NCI-H2081 treated with DMSO at 0.1 percent for 48 hours (cell line): ENCODE measurements at places on chromosomes 13 and 19.

- DNase-seq = peak; percentile 62
These were observed 7.7 kb downstream of the ARHGAP45 start for GRCh38 chr19:1074544-1075283.

- DNase-seq = no peak
These were observed 45.2 kb upstream of the URI1 start for GRCh38 chr19:29896802-29897201.

GRCh38 chr13:87878706-87879105, 207.5 kb downstream of the SLITRK5 start:
- no peak for DNase-seq

DNA sequence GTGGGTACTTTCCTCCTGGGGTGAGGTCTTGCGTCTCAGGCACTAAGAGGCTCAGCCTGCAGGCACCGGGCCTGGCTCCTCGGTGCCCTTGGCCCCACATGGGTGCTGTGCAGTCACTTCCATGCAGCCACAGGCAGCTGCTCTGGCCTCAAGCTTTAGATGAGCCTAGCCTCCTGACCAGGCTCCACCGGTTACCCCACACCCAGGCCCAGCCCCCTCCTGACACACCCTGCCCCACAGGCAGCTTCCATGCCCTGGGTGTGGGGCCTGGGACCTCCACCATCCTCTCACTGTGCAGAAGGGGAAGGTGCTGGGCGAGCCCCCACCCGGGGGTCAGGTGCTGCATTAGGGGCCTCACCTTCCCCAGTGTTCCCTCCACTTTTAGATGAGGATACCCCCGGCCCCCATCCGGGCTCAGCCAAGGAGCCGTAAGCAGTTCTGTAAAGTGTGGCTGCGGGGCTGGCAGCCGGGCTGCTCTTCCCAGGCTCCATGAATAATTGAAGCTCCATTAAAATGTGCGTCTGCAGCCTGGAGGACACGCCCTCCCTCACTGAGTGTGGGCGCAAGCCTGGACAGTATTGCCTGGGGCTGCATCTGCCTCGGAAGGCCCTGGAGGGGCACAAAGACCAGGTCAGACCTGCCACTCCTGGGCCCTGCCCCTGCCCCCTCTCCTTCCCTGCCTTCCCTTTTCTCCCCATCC, 72.5 kb upstream of the KCTD15 start:
- no peak for DNase-seq

DNA sequence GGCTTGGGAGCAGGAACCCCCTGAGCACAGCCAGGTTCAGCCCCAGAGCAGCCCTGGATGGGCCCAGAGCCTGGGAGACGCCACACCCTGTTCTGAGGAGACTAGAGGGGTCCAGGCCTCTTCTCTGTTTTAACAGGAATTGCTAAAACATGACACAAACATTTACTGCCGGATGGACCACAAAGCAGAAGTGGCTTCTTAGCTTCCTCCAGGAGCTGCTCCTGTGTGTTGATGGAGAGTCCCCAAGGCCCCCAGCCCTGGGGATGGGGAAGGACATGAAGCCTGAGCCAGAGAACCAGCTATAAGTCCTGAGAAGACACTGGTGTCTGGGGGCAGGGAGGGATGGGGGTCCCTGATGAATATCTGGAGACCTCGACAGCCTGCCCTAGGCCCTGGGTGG, 14.6 kb downstream of the CEACAM3 start:
- no peak for DNase-seq

DNA sequence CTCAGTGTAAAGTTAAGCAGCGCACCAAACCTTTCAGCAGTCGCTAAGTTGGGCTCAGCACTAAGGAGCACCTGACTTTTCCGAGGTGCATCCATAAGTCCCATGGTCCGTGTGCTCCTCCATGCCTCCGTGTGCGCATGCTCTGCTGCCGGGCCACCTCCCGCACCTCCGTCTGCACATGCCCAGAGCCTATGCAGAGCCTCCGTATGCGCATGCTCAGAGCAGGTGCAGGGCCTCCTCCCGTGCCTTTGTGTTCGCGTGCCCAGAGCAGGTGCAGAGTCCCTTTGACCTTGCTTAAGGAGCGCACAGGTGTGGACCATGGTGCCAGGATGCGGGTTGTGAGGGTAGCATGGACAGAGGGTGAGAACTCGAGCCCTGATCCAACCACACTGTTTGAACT, 46.0 kb downstream of the ATP11A start:
- no peak for DNase-seq

DNA sequence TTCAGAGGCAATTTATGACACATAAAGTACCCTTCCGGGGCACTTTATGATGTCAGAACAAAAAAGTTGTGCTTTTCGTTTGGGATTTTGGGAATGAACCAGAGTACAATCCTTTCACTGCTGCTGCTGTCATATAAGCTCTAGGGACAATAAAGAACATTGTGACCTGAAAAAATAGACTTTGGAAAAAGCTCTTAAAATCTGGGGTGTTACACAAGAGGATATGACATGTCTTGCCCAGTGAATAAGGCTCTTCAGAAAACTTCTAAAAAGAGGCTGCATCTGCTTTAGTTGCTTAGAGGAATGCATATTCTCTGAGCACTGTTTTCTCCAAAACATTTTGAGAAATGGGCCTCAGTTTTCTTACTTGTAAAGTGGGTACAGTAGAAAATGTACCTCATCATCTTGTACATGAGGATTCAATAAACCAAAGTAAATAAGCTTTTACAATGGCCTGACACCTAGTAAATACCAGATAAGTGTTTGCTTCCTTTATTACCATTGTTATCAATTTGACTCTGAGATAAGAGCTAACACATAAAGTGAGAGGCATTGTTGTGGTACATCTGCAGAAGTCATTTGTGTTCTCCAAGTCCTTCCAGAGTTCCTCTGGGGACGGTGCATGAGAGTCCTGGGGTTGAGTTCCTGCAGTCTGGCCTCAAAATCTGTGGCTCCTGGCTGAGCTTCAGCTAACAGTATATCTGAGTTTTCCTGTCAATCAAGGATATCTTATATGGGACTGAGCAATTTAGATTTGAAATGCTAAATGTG, 67.4 kb upstream of the EDNRB start:
- DNase-seq = no peak

- DNase-seq = no peak
These were observed 5.5 kb upstream of the AKAP11 start for GRCh38 chr13:42266473-42266872.

DNA sequence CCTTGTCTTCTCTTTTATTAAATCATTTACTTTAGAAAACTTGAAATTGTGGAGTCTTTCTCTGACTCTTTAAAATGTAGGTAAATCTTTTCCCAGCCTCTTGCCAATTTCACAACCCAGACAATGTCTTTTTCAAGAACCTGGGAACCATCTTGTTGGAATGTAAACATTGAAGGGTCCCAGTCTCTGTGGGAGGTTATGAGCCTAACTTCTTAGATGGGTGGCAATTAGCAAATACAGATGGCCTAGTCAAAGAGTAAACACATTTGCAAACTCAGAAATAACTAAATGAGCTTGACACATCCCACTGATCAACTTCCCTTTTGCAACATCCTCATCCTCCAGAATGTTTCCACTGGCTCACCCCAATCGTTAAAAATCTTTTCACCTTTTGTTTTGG, 721.0 kb downstream of the PCDH9 start:
- DNase-seq = no peak

GRCh38 chr19:16062789-16063188, 13.5 kb upstream of the TPM4 start:
- no peak for DNase-seq

DNA sequence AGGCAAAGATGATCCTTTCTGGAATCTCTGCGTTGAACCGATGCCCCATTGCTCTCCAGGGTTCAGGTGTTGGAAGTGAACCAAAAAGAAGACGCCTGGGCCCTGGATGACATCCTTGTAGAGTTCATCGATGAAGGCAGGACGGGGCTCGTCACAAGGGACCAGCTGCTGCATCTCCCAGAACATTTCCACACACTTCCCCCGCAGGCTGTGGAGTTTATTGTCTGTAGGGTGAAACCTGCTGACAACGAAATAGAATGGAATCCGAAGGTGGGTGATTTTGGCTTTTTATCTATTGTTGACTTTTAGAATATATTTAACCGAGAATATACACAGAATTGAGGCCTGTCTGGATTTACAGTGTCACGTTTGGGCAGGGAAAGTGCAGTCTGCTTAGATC, 58.4 kb downstream of the SLC7A9 start:
- DNase-seq = no peak

DNA sequence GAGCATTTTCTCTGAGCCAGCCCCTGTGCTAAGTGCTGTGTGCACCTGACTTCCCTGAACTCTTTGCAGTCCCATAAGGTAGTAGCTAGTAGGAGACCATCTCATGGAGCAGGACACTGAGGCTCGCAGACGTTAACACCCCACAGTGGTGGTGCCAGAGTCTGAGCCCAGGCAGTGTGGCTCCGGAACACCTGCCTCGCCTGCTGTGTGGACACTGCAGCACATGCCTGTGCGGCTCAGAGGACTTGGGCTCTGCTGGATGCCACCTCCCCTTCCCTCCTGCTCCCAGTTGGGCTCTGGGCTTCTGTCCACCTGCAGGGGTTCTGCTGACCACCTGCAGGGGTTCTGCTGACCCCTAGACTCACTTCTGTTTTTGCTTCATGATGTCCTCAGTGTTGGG, 27.0 kb upstream of the SIGLEC11 start:
- no peak for DNase-seq

DNA sequence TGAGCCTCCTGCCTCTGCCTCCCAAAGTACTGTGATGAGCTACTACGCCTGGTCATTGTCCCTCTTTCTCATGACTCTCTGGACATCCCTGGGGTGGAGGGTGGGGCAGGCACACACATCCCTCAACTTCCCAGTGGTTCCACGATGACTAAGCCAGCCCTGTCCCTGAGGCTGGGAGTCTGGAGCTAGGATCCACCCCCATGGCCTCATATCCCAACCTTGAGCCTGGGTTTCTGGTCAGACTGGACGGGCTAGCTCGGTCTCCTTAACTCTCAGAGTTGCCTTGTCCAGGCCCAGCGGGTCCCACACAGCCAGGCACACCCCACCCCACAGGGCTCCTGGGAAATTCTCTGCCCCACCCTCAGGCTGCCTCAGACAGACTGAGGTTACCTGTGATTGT, 19.6 kb downstream of the IER2 start:
- no peak for DNase-seq

- no peak for DNase-seq
These were observed 2.5 kb downstream of the NFIC start for GRCh38 chr19:3368848-3369336.

DNA sequence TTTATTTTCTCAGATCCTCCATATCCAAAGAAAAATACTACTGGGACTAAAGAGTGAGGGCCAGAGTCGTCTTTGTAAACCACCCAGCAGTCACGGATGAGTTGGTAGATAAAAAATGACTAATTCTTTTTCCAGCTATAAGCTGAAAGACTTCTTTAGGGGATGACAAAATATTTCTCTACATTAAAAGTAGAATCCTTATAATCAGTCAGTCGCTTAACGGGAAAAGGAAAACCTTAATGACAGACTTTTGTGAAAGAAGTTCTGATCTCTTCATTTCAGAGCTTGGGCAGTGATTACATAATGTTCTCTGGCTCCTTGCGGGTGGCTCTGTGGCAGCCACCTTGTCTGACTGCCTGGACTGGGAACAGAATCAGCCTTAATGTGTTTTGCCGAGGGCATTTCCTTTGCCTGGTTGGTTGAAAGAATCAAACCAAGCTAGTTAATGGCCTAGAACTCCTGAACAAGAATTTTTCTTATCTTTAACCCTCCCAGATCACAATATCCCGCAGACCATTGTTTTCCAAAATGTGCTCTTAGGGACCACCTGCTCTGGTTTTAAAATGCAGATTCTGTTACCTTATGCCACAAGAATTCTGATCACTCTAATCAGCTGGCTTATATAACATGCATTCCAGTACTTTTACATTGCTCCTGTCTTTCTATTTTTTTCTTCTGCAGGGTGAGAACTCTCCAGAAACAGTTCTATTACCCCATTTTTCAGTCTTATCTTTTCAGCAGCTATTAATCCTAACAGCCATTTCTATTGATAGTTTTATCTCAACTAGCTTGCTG, 2.5 kb downstream of the ITM2B start:
- no peak for DNase-seq

DNA sequence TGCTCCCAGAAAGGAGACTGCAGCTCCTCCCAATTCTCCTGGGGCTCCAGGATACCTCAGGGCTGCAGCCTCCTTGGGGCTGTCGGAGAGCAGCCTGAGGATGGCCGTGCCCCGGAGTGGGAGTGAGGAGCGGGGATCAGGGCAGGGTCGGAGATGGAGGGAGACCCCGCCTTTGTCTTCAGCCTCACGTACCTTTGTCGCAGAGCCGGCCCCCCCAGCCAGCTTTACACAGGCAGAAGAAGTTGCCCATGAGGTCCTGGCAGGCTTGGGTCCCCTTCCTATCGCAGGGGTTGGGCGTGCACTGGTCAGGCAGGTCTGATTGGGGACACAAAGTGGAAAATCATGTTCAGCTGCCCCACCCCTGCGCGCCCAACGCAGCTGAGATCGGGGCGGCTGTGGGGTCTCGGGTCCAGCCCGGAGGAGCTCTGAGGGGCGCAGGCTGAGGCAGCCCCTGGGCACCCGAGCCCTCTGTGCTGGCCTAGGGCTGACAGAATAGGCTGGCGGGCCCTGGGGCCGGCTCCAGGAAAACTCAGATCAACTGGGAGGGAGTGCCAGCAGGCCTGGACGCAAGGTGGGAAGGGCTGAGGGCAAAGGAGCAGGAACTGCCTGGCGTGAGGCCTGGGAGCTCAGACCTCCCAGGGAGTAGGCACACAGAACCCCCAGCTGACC, 24.2 kb downstream of the GAS6 start:
- no peak for DNase-seq

- DNase-seq = no peak
These were observed 333.6 kb downstream of the DLEU7 start for GRCh38 chr13:50509771-50510441.

GRCh38 chr19:43638995-43639518, 593 bp downstream of the CADM4 start:
- DNase-seq = no peak

- DNase-seq = no peak
These were observed 4.4 kb upstream of the SBK3 start for GRCh38 chr19:55549500-55550320.
